Activated CD4-positive, CD25-positive, alpha-beta regulatory T cell (primary cell): ENCODE measurements at places on chromosomes 5 and 9.

DNA sequence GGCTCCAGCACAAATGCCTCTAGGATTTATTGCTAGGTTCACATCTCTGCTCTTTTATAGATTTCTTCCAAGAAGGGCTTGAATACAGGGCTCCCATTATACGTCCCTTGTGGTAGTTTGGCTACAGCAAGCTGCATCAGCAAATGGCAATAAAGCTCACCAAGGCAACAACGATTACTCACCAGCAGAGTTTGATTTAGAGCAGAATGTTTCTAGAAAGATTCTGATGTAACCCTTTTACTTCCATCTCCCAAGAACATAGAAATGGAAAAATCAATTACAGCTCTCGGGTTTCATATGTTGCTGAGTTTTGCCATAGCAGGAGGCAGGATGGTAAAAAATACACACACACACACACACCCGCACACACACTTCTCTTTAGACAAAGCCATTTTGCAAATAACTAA lies 124.2 kb upstream of the TNPO1 start:
- DNase-seq = no peak

DNA sequence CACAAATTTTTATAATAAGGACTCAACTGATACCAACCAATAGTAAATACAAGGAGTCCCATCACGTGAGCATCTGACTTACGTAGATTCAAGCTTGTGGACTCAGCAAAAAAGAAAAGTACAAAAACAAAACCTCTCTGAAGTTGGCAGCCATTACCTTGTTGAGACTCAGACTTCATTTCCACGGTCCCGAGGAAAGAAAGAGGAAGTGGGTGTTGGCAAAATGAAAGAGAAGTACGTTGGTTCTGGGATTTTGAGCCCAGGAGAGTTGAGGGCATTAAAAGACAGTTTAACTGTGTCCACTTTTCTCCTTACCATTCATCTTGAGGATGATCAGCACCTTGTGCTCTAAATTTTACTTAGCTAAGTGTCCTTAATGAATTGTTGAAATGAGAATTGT lies 26.7 kb downstream of the NCBP1 start:
- no peak for DNase-seq

- peak; percentile 12 for DNase-seq
Observed at GRCh38 chr5:79236970-79237739, 1.2 kb downstream of the JMY start.

DNA sequence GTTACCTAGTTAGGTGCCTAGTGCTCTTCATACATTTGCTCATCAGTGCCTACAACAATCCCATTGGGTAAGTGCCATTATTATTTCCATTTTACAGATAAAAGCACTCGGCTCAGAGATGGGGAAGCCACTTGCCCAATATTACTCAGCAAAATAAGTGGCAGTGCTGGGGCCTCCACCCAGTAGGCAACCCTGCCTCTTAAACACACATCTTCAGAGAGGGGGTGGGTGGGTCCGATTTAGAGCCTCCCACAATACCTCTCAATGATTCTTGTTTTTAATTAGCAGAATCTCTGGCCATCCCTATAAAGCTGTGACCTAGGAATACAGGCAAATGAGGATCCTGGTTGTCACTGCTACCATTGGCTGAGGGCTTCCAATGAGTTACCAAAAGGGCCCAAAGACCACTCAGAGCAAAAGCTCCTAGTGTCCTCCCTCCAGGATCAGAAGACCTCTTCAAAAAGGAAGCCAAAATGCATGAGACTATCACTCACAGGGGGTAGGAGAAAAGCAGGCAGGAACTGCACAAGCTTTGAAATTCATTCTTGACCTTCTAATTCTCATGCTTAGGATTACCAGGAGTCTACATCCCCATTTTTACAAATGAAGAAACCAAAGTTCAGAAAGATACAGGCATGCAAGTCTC lies 36.1 kb upstream of the UBE2D2 start:
- no peak for DNase-seq

- no peak for DNase-seq
Observed at GRCh38 chr5:111934511-111934910, 177.5 kb upstream of the NREP start.

- no peak for DNase-seq
Observed at GRCh38 chr5:156918311-156918845, 44.6 kb downstream of the TIMD4 start.

GRCh38 chr5:135373736-135374515 lies 25.1 kb downstream of the MACROH2A1 start:
- DNase-seq = no peak

DNA sequence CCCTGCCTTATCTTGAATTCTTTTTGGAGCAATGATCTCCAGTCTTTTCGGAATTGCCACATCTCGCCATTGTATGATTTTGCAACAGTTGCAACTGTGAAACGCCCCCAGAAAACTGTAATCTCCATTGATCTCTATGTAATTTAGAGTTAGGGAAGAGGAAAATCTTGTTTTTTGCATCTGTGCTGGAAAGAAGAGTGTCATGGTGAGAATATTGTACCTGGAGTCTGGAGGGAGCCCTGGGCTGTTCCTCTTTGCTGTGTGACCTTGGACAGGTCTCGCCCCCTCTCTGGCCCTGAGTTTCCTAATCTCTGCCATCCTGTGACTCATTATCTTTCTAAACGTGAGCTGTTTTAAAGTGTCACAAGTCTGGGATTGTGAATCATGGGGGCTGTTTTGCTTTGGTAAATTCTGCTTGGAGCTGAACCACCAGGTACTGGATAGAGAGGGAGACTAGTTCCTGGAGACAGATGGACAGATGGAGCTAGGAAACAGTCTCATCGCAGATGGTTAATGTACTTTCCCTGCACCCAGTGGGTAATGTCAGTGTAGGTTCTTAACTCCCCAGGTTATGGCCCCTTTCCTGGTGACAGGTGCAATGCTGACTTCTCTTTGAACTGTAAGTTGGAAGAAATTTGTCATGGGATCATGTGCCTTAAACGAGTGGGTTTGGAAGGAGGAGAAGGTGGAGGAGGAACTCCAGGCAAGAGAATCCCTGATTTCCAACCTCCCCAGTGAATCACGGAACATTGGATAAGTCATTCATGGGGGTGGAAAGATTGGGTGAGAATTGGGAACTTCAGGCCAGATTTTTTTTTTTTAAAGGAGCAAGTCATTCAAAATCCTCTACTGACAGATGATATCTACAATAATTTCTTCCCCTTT lies 19.6 kb downstream of the PPARGC1B start:
- no peak for DNase-seq

GRCh38 chr5:179284751-179285631 lies 60.3 kb downstream of the ADAMTS2 start:
- DNase-seq = no peak

GRCh38 chr5:163106098-163106497 lies 331.3 kb upstream of the CCNG1 start:
- DNase-seq = no peak

DNA sequence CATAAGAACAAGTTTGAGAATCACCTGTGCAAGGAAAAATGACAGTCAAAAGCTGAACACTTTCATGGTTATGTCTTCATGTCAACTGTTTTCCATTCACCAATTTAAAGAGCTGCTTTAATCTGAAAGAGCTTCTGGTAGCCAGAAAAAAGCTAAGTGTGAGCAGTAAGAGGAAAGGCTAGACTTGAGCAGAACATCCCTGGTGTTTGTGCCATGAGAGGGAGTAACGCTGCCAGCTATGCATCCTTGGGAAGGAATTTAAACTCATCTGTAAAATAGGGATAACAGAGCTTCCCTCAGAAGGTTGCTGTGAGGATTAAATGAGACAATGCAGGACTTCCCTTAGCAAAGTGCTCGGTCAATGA lies 193.7 kb downstream of the MAPKAP1 start:
- DNase-seq = no peak

GRCh38 chr5:113017881-113018635 lies 41.5 kb downstream of the DCP2 start:
- no peak for DNase-seq

DNA sequence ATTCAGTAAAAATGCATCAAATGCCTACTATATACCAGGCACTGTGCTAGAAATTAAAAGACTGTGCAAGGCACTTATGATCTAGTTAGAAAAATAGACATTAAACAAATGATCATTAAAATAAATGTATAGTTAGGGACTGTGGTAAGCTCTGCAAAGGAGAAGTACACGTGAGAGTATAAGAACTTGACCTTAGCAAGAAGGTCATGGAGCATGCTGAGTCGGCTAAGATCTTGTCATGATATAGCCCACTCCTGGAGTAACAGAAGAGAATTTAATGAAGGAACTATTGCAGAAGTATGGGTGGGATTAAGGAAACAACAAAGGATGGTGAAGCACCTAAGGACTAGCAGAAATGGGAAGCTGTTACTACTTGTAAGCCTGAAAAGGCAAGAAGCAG lies 23.5 kb upstream of the SAP30L start:
- no peak for DNase-seq
